ENCODE measurements at places on chromosomes 7 and 10.

- DNase-seq = no peak
Observed at GRCh38 chr7:25124465-25125136, 459 bp downstream of the CYCS start.

- no peak for DNase-seq
Observed at GRCh38 chr7:78020874-78021249, 222.3 kb downstream of the PHTF2 start.

DNA sequence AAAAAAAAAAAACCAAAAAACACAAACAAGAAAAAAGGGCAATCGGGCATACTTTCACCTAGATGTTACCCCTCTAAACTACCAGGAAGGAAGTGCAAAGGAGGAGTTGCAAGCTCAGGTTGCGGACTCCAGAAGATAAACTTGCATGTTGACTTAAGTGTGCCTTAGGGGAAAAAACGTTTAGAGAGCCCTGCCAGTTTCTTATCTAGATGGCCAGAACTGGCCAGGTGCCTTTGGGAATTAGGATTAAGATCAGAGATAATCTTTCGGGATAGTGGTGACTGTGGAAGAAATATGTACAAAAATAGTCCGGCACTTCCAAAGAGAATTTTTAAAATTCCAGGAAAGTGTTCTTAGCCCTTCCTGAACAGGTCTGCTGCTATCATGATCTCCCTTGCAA is 17.6 kb downstream of the EVX1 start:
- no peak for DNase-seq

GRCh38 chr10:23100331-23101030 is 5.1 kb downstream of the MSRB2 start:
- DNase-seq = no peak

DNA sequence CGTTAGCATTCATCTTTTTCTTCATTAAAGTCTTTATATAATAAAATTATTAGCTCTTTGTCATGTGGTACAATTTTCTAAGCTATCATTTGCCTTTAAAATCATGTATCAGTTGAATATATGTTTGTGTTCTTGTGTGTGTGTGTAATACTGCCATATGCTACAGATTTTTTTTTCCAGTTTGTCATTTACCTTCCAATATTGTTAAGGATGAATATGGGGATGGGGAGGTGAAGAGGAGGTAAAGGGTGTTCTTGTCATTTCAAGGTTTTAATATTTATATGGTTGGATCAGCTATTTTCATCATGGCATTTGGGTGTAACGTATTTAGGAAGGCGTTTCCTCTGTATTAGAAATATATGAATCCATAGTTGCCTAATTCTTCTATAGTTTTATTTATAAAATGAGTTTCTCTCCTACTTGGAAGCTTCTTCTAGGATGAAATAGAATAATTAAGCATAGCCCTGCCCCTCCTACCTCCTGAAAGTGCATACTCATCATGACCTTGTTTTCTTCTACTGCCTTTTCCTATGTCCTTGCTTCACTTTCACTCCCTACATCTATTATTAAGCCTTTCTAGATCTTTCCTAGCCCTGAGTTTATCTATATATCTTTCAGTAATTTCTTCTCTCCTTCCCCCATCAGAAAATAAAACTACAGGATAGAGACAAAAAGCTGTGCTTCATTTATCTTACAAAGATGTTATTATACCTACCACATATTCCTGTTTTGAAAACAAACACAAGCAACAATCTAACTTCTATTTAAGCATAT is 25.1 kb downstream of the RAB18 start:
- no peak for DNase-seq

DNA sequence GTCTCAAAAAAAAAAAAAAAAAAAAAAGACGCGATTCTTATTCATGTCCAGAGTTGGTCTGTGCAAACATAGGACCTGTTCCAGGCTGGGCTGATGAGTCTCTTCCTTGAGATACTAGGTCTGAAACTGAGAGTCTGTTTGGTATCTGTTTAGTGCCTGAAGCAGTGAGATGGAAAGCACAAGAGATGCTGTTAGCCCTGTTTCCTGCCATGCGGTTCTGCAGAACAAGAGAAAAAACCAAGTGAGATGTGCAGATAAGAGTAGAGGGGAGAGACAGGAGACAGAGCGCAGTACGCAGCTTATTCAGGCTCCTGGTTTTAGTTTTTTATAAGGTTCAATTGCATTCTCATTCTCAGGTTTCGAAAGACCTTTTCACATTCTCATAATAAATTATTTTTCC is 85.8 kb upstream of the PRKCQ start:
- DNase-seq = no peak

DNA sequence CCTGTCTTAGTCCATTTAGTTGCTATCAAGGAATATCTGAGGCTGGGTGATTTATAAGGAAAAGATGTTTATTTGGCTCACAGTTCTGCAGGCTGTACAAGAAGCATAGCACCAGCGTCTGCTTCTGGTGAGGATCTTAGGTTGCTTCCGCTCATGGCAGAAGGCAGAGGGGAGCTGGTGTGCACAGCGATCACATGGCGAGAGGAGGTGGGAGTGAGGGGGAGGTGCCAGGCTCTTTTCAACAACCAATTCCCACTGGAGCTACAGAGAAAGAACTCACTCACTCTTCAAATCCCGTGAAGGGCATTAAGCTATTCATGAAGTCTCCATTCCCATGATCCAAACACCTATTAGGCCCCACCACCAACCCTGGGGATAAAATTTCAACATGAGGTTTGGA is 371.6 kb downstream of the SH2D4B start:
- no peak for DNase-seq

DNA sequence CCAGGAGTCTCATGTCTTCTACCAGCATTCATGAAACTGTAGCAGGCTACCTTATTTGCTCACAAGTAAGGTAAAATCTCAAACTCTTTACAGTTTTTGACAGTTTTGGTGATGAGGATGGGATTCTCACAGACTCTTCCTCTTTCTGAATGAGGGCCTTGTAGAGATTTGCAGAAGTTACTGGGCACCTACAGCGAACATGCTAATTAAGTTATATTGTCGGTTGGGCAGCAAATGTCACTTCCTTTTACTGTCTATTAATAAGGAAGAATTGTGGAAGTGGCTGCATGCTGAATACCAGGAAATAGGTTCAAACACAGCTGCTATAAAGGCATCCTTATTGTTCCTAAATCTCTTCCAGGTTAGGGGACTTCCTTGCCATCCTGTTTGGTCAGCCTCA is 189.6 kb downstream of the DNAJC1 start:
- no peak for DNase-seq

DNA sequence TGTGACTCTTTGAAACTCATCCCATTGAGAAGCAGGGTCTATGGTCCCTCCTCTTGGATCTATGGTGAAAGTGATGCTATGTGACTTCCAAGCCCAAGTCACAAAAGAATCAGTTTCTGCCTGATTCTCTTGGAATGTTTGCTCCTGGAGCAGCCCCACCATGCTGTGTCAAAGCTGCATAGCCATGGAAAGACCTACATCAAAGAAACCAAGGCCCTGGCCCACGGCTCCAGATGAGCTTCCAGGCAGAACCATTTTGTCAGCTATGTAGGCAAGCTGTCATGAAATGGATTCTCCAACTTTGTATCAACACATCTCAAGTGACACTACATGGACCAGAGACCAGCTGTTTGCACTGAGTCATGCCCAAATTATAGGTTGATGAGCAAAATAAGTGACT is 77.0 kb downstream of the AASS start:
- DNase-seq = no peak

DNA sequence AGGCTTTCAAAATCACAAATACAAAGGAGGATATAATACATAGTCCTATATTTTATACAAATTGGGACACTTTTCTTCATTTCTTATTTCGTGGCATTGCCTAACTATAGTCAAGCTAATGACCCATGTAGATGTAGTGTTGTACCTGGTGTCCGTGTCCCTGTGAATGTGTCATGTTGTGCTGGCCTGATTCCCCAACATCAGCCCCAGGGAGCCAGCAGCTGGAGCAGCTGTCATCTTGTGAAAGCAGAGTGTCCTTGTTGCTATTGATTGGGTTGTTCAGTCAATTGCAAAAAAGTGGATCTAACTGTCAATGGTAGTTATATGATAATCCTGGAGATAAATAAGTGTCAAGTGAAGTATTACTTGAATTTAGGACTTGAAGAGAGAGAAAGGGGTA is 86.3 kb downstream of the KAT6B start:
- DNase-seq = no peak

DNA sequence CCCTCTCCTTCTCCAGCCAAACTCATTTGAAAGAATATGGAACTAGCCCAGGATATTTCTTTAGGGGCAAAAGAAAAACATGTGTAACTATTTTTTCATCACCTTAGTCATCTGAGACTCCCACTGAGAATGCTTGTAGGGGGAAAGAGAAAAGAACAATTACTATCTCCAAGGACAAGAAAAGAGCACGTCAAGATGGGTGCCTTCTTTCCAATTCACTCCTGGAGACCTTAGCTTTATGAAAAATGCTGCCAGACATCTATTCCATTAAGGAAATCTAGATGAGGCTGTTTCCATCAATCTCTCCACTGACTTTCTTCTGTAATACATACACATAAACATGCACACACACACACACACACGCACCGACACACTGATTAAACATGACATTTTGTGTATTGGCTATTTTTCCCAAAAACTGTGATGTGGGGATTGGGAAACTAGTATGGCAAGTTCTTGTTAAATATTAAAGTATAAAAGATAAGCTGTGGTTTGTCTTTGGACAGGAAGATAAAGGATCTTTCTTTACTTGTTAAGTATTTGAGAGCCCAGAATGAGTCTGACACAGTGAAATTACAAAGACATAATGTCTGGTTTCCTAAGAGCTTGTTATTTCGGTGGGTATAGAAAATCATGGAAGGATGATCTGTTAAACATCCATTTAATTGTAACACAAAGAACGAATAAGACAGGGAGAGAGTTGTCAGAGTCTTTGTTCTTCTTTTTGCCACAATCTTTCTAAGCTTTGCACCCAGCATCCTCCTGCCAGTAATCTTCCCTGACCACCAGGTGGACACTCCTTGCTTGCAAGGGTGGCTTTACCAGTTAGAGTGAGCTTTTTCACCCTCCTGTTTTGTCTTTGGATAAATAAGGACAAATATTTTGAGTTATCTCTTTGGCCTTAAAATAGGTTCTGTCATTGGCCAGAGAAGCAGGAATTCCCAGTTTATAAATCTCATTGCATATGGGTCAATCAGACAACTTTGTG is 177.3 kb upstream of the TMEM72 start:
- no peak for DNase-seq

GRCh38 chr10:113266147-113266546 is 286.7 kb upstream of the HABP2 start:
- DNase-seq = no peak

- DNase-seq = no peak
Observed at GRCh38 chr7:43244232-43244631, 131.8 kb downstream of the HECW1 start.

- DNase-seq = no peak
Observed at GRCh38 chr7:133633055-133633454, 380.2 kb downstream of the EXOC4 start.

DNA sequence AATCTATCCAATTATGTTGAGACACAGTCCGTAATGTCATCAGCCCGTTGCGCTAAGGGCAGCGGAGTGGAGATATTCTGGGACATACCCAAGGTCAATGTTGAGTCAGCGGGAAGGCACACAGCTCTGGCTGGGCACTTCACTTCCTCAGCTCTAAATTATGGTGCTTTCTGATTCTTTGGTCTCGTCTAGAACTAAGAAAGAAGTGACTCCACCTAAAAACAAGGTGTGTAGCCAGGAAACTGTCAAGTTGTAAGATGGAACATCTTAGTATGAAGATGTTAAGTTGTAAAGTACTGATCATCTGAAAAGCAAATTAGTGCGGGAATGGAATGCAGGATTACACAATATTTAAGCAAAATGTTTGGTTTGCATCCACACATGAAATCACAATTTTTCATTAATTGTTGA is 43.1 kb downstream of the BAIAP2L1 start:
- no peak for DNase-seq

- no peak for DNase-seq
Observed at GRCh38 chr10:21572578-21572977, 38.5 kb downstream of the MLLT10 start.

DNA sequence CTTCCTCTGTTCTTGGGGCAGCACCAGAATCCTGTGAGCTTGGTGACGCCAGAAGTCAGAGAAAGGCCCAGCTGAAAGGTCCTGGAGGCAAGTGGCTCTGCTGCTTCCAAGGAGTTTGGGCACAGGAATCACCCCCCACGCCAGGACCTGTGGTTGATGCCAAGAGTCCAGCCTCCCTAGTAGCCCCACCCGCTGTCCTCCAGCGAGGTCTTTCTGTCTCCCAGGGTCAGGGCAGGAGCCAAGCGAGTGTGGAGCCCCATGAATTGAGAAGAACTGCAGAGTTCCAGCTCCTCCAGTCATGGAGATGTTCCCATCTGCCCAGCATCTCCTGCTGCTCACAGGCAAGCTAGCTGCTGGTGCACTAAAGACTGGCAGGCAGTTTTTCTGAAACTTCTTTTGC is 631.7 kb upstream of the MGMT start:
- DNase-seq = no peak

GRCh38 chr7:36207451-36208291 is 54.6 kb downstream of the EEPD1 start:
- no peak for DNase-seq

GRCh38 chr7:112646783-112647182 is 143.4 kb downstream of the TMEM168 start:
- no peak for DNase-seq

- DNase-seq = no peak
Observed at GRCh38 chr10:90939116-90939515, 18.2 kb upstream of the ANKRD1 start.

DNA sequence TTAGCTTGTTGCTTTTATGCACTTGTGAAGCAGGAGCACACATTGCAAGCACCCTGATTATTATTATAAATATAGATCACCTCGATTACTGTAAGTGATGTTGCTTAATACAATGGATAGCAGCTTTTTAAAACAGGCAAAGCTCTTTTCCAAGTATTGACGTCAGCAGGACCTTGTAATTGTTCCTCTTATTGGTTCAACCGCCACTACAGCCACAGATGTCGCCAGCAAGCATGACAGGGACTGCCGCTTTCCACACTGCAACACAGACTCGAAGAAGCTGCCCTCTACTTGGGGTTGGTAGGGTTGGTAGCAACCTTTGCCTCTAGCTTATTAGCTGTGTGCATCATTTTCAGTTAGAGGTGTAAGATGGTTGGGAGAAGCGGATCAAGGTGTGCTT is 167.6 kb downstream of the ZNF365 start:
- DNase-seq = no peak

DNA sequence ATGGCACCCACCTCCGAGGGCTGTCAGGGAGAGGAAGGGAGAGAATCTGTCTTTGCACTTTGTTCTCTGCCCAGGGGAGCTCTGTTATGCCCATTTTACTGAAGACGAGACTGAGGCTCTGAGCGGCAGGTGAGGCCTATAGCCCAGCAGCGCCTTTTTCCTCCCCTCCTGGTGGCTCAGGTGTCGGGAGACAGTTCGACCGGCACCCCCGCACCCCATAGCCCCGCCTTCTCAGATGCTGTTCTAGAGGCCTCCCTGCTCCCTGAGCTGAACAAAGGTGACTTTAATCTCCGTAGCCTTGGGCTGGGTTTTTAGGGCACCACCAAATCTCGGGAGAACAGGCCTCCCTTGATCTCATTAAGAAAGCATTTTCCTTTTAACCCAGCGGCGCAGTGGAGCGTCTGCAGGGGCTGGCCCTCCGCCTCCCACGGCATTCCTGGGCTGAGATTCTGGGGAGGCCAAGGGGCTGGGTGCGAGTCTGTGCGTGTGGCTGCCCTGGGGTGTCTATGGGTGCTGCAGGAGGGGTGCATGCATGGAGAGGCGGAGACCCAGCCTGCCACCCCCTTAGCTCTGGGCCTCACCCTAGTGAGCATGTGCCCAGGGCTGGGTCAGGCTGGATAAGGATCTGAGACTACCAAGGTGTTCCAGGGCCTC is 3.3 kb downstream of the LFNG start:
- no peak for DNase-seq

All from activated naive CD8-positive, alpha-beta T cell treated with anti-CD3 and anti-CD28 coated beads, Interleukin-2, amount 50 U/mL, for 16 hours (primary cell).